ENCODE measurements at places on chromosomes 12 and 14.

GRCh38 chr12:57131896-57132744, 3.8 kb downstream of the LRP1 start:
- no peaks in the 10 kb centered on the region for H3K27me3 ChIP-seq
- H3K36me3 ChIP-seq, result no peaks in the 10 kb centered on the region
- peak overlapping the region; percentile 47 for H3K27ac ChIP-seq
- H3K4me1 ChIP-seq, result peaks cover 64% of the 10 kb centered on the region
- no peak for DNase-seq

GRCh38 chr12:14211947-14212387, 153.5 kb upstream of the ATF7IP start:
- H3K4me1 ChIP-seq, result peaks cover 2% of the 10 kb centered on the region
- no peak overlapping the region for H3K27ac ChIP-seq
- peak; percentile 18 for DNase-seq
- no peak overlapping the region for H3K4me3 ChIP-seq

GRCh38 chr14:104345621-104346462, 207.5 kb downstream of the KIF26A start:
- no peak overlapping the region for H3K4me3 ChIP-seq
- no peak for DNase-seq
- H3K27ac ChIP-seq, result no peak overlapping the region
- no peaks in the 10 kb centered on the region for H3K27me3 ChIP-seq
- H3K36me3 ChIP-seq, result no peaks in the 10 kb centered on the region

DNA sequence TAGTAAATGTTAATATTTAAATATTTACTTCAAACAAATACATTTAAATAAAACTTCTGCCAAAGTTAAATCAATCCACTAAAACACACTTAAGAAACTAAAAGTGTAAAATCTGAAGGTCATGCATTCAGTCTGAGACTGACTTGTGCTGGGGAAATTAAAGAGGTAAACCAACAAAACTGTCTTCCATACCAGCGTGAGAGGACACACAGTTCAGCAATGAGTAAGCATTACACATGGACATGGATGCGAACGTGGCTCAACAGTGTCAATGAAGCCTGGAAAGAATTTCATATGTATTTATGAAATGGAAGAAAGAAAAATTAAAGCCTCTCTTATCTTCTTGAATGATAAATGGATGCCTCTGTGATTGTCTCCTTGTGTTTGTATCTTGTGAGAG, 1052.3 kb downstream of the AACS start:
- no peak overlapping the region for H3K4me3 ChIP-seq
- no peaks in the 10 kb centered on the region for H3K27me3 ChIP-seq
- H3K27ac ChIP-seq, result no peak overlapping the region
- H3K4me1 ChIP-seq, result no peaks in the 10 kb centered on the region
- DNase-seq, result no peak
- no peaks in the 10 kb centered on the region for H3K36me3 ChIP-seq

DNA sequence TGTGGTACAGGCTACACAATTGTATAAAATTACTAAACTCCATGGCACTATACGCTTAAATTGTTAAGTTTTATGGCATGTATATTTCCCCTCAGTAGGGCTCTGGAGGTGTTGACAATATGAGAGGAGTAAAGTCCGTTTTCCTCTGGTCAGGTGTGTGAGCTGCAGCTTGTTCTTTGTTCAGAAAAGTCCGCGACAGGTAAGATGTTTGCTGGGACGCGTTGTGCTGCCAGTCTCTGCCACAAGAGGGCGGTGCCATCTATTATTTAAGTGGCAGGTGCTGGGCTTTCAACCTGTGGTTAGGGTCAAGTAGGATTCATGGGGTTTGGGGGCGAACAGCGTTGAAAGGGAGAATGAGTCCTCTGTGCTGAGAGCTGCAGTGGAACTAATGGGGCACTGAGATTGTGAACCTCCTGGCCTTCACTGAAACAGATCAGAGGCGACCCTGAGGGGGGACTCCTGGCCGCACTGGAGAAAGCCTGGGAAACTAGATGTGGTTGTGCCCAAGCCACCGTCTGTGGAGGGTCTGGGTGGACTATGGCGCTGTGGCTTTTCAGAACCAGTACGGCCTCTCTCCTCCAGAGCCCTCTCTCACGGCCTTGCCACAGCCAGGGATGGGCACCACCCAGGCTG, 179.0 kb downstream of the SLC15A4 start:
- H3K4me1 ChIP-seq, result no peaks in the 10 kb centered on the region
- H3K36me3 ChIP-seq, result no peaks in the 10 kb centered on the region
- H3K27me3 ChIP-seq, result no peaks in the 10 kb centered on the region

DNA sequence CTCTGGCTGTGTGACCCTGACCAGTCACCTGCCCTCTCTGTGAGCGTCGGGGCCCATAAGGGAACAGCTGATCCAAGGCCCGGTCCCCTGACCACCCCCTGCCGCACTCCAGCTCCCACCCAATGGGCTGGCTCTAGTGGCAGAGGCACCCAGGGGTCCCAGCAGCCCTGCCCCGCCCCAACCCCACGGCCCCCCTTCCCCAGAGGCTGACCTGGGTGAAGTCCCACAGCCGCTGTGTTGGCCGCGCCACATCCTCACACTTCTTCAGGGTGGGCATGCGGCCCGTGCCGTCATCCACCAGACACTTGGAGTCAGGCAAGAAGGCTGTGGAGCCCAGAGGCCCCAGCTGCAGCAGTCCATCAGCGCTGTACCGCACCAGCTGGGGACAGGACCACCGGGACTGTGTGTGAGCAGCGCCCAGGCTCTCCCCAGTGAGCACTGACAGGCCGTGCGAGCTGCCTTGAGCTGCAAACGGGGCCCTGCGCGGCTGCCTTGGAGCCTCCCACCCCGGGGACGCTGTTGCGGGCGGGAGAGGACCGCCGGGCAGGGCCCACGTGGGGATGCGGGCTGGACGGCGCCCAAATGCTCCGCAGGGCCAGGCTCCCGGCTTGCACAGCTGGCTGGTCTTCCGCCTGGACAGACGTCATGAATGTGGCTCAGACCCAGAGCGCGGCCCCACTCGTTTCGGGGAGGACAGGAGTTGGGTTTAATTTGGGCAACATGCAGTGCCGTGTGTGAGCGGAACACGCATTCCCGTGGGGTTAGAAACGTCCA, 53.5 kb downstream of the NOC4L start:
- DNase-seq, result no peak
- H3K36me3 ChIP-seq, result no peaks in the 10 kb centered on the region
- H3K27me3 ChIP-seq, result peaks cover 6% of the 10 kb centered on the region
- no peak overlapping the region for H3K4me3 ChIP-seq

- H3K4me1 ChIP-seq, result no peaks in the 10 kb centered on the region
- no peak for DNase-seq
- H3K4me3 ChIP-seq, result no peak overlapping the region
- no peaks in the 10 kb centered on the region for H3K27me3 ChIP-seq
- no peaks in the 10 kb centered on the region for H3K36me3 ChIP-seq
These were observed 98.9 kb downstream of the RERG start for GRCh38 chr12:15122344-15122743.

GRCh38 chr12:71478270-71478669, 38.7 kb downstream of the LGR5 start:
- no peaks in the 10 kb centered on the region for H3K27me3 ChIP-seq
- no peaks in the 10 kb centered on the region for H3K36me3 ChIP-seq
- H3K4me1 ChIP-seq, result peaks cover 15% of the 10 kb centered on the region
- no peak overlapping the region for H3K27ac ChIP-seq

GRCh38 chr12:85016413-85016812, 19.7 kb downstream of the TSPAN19 start:
- H3K27me3 ChIP-seq, result no peaks in the 10 kb centered on the region
- H3K27ac ChIP-seq, result peak overlapping the region; percentile 1
- no peaks in the 10 kb centered on the region for H3K36me3 ChIP-seq
- H3K4me3 ChIP-seq, result no peak overlapping the region

- H3K4me1 ChIP-seq, result no peaks in the 10 kb centered on the region
- H3K27ac ChIP-seq, result no peak overlapping the region
- DNase-seq, result no peak
- H3K4me3 ChIP-seq, result no peak overlapping the region
These were observed 317.6 kb downstream of the LRIG3 start for GRCh38 chr12:58602736-58603135.

DNA sequence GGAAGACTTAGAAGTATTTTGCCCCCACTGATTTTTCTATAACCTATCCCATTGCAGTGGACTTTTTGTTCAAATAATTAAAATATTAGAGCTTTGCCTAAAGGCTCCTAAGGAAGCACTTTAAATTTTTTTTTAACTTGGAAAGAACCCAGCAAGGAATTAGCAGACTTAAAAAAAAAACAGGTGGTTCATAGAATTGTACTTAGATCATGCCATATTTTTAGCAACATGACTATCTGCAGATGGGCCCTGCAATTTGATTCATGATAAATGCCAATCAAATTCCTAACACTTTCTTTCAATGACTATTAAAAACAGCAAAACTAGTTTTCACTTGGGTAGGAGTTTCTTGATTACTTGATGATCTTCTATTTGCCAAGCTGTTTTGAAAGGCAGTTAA, 11.5 kb downstream of the ADAMTS20 start:
- H3K27ac ChIP-seq, result no peak overlapping the region
- H3K27me3 ChIP-seq, result no peaks in the 10 kb centered on the region
- H3K4me3 ChIP-seq, result no peak overlapping the region

- no peaks in the 10 kb centered on the region for H3K36me3 ChIP-seq
- peak; percentile 18 for DNase-seq
- no peak overlapping the region for H3K4me3 ChIP-seq
- H3K27ac ChIP-seq, result no peak overlapping the region
These were observed 68.2 kb downstream of the ATP23 start for GRCh38 chr12:58009405-58010195.

DNA sequence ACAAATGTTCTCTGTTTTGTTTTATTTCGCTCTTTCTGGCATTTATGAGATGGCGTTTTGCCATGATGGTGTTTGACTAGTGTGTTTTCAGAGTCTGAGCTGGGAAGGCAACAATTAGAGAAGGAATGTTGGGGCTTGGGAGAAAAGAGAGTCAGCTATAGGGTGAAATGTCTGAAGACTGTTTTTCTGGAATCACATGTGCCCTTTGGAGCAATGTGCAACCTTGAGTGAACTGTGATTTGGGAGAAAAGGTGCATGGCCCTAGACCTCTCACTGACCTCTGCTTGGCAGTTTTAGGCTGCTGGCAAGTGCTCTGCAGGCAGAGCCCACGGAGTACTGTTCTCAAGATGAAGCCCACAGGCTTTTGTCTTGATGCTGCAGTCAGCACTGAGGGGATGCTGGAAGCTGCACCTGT, 379.9 kb upstream of the PDE3A start:
- peak; percentile 44 for DNase-seq
- no peaks in the 10 kb centered on the region for H3K4me1 ChIP-seq
- H3K36me3 ChIP-seq, result no peaks in the 10 kb centered on the region
- H3K4me3 ChIP-seq, result no peak overlapping the region
- H3K27me3 ChIP-seq, result no peaks in the 10 kb centered on the region

DNA sequence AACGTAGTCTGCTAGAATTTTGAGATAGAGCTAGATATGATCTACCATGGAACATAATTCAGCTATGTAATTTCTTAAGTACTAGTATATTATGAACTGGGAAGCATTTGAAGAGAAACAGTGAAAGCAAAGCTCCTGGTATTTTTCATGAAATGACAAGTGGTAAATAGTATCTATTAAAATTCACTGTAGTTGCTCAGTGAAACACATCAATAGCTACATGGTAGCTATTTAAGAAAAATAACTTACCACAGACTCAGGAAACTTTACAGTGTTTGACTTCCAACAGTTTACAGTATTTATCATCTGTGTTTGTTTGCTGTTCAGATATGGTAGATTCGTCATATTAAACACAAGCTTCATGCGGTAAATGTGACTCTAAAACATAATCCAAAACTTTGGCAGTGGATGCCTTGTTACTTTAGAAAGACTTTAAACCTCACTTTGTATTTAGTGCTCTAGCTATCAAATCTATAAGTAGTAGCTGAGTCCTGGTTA, 25.2 kb downstream of the WNK1 start:
- no peaks in the 10 kb centered on the region for H3K36me3 ChIP-seq
- no peak overlapping the region for H3K4me3 ChIP-seq
- H3K27me3 ChIP-seq, result no peaks in the 10 kb centered on the region

GRCh38 chr12:29883525-29883924, 99.8 kb upstream of the TMTC1 start:
- H3K36me3 ChIP-seq, result no peaks in the 10 kb centered on the region
- H3K4me3 ChIP-seq, result no peak overlapping the region
- no peak overlapping the region for H3K27ac ChIP-seq
- no peaks in the 10 kb centered on the region for H3K4me1 ChIP-seq
- no peaks in the 10 kb centered on the region for H3K27me3 ChIP-seq
- no peak for DNase-seq

- H3K36me3 ChIP-seq, result peaks cover 76% of the 10 kb centered on the region
- DNase-seq, result no peak
- H3K27ac ChIP-seq, result no peak overlapping the region
- H3K27me3 ChIP-seq, result no peaks in the 10 kb centered on the region
These were observed 15.7 kb downstream of the DDX55 start for GRCh38 chr12:123617580-123617979.

DNA sequence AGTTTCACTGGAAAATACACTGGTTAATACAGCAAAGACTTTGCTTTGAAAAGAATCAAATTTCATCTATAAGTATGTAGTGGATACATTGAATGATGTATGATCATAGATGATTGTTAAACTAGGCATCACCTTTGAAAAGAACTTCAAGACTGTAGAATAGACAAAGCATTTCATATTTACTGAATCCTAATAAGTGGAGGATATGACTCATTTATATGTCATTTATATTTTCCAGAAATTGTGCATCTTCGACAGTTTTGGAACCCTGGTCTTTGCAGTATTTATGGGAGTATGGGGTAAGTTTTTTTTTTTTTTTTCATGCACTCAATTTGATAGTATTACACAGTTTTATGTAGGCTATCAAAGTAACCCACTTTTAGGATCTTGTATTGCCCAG, 161.9 kb downstream of the ANO6 start:
- no peak overlapping the region for H3K27ac ChIP-seq
- no peaks in the 10 kb centered on the region for H3K4me1 ChIP-seq
- H3K27me3 ChIP-seq, result no peaks in the 10 kb centered on the region
- DNase-seq, result no peak
- H3K4me3 ChIP-seq, result no peak overlapping the region

DNA sequence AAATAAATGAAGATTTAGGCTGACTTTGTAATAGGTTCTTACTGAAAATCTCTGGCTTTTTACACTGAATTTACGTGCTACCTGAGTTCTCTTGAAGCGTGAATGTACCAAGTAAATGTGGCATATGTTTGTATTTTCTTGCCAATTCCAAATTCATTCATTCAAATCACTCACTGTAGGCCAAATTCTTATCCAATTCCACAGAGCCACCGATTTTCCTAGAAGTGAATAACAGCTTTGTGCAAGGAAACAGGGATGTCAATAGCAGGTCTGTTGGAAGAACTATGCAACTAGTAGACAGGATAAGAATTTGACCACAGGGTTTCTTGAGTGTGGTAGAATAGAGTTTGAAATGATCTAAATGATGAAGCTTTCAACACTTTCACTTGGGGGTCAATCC, 86.8 kb downstream of the SOX5 start:
- no peak overlapping the region for H3K27ac ChIP-seq
- H3K27me3 ChIP-seq, result no peaks in the 10 kb centered on the region
- H3K36me3 ChIP-seq, result no peaks in the 10 kb centered on the region
- H3K4me1 ChIP-seq, result no peaks in the 10 kb centered on the region
- no peak for DNase-seq

GRCh38 chr14:104875412-104875751, 10.3 kb downstream of the CEP170B start:
- H3K27ac ChIP-seq, result no peak overlapping the region
- H3K4me3 ChIP-seq, result no peak overlapping the region
- H3K4me1 ChIP-seq, result peaks cover 12% of the 10 kb centered on the region

GRCh38 chr12:102067574-102068258, 5.9 kb upstream of the WASHC3 start:
- no peak overlapping the region for H3K4me3 ChIP-seq
- no peak overlapping the region for H3K27ac ChIP-seq
- no peaks in the 10 kb centered on the region for H3K36me3 ChIP-seq
- DNase-seq, result peak; percentile 58
- no peaks in the 10 kb centered on the region for H3K27me3 ChIP-seq

All from astrocyte (in vitro differentiated cells and primary cell).